ENCODE measurements at places on chromosomes 3 and 15.

DNA sequence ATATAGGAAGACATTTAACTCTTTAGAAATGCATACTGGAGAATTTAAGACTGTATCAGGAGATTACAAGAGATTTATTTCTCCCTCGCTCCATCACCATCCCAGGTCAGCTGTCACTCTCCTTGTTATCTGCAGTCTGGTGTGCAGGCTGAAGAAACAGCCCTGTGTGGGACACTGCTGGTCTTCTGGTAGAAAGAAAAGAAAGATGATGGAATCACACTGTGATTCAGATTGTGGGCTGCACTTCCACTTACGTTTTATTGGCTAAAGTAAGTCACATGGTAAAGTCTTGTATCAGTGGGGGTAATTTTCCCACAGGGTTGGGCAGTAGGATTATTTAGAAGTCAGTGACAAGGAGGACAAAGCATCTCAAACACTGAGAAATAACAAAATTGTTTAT, 18.1 kb upstream of the ATP1B3 start:
- DNase-seq = peak; percentile 15

DNA sequence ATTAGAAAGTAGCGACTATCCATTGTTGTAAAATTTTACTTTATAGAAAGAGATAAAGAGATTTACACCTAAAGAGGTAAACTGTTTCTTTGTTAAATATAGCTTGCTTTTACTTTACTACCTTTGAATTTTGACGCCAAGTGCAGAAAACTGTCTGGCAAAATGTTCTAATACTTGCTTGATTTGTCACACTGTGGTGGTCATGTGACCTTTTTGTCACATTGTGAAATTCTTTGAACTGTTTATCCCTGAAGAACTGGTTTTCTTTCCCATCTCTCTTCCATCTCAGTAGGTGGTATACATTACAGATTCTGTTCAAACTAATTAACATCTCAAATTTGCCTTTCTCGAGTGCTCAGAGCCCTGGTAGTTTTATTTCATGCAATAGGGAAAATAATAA, 327.4 kb downstream of the NAALADL2 start:
- no peak for DNase-seq

DNA sequence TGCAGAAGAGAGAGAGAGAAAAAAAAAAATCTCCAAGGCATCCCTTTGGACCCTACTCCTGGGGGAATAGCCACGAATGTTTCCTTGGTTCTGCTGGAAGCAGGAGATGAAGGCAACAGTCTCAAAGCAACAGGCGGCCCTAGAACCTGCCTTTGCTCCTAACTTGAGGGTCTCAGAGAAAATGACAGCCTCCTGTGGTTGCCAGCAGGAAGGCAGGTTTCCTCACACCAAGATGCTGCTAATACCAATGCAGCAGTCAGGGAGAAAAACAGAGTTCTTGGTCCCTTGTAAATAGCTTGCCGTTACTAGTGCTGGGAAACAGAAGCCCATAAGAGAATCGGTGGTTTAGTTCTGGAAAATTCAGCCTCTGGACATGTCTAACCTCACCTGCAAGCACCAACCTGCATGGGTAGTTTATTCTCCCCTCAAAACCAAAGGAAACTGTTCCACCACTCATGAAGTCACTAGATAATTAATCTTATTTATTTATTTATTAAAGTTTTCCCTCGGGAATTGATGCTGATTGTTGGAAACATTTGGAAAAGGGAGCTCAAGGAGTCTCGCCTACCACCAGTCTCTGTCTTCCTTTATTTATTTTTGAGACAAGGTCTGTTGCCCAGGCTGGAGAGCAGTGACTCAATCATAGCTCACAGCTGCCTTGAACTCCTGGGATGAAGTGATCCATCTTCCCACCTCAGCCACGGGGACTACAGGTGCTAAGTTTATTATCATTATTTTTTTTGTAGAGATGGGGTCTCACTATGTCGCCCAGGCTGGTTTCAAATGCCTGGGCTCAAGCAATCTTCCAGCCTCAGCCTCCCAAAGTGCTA, 883 bp upstream of the FRMD4B start:
- no peak for DNase-seq

DNA sequence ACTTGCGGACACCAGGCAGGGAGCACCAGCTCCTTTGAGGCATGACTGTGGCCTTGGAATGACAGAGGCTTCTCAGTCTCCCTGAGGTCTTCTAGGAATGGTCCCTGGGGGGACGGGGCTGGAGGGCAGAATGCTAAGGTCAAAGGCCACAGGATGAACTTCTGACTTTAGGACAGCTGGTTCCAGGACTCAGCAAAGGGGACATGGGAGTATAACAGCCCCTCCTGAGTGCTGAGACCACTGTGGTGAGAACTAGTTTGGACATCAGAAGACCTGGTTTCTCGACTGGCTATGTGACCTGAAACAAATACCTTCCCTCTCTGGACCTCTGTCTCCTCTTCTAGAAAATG, 17.8 kb downstream of the ITGA11 start:
- DNase-seq = no peak

DNA sequence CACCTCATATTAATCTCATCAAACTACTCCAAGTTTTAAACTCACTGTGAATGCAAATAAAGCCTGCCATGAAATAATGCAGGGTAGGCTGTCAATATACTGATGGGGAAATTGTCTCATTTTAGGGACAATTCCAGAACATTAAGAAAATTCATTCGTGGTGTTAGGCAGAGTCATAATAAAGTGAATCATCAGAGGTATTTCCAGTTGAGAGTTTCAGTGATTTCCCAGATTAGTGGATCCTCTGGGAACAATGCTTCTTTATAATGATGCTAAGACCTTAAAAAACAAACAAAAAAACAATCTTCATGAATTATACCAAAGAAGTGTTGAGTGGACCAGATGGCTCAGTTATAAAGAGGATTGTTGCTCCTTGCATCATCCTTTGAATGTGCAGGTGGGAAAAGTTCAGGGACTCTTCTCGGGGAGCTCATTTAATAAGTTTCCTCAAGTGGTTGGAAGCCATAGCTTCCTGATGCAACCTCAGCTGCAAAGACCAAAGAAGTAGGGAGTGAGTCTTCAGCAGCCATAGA, 360.9 kb upstream of the TRIM42 start:
- DNase-seq = peak; percentile 2

DNA sequence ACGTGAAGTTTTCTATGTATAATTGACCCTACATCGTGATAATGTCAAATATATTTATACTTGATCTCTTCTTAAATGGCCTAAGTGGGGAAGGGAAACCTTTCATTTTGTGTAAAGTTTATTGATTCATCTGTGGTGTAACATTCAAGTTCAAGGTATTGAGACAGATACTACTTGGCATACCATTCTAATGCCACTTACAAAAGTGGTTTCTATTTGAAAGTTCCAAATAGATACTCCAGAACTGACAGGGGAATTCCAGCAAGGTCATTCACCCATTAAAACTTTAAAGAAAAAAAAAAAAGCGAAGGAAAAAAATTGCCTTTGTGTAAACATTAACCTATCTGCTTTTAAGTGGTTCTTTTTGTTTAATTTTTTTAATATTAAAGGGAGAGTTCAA, 45.3 kb upstream of the MAP3K13 start:
- DNase-seq = no peak

DNA sequence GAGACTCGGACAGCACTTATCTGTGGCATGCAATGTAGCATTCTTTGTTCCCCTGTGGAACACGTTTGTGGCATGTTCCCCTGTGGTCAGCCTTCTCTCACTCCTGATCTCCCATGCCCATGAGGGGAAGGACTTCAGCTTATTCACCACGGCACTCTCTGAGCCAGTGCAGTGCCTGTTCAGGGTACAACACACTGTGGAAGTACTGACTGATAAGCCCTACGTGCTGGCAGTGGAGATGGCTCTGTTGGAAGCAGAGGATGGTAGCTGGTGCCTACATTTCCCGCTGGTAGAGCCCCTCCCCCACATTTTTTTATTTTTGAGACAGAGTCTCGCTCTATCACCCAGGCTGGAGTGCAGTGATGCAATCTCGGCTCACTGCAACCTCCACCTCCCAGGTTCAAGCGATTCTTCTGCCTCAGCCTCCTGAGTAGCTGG, 43.5 kb upstream of the ETV5 start:
- DNase-seq = no peak

DNA sequence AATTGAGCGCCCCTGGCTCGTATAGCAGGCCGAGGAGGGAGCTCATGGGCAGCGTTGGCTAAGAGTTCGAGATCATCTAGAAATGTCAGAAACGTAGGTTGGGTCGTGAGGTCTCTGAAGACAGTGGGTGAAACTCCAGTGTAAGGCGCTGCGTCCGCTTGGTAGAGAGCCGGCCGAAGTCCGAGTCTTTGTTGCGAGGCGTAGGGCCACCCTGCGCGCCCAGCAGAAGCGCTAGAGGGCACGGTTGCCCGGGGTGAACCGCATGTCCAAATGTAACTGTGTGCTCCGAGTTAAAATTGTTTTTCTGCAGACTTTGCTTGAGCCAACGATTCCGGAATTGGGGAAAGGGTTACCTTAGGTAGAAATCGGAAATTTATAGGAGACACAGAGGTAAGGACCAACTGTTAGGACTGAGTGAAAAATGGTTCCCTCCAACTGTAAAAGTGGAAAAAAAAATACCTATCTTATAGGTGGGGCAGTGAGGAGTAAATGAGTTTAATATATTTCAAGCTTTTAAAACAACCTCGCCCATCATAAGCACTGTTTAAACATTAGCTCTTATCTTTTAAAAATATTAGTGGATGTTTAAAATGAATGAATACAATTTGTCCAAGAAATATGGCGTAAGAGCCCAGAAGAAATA, 993 bp upstream of the SIAH2 start:
- peak; percentile 53 for DNase-seq

- no peak for DNase-seq
These were observed 342.1 kb downstream of the NR2F2 start for GRCh38 chr15:96672629-96673028.

GRCh38 chr3:129812589-129812988, 80.9 kb downstream of the TMCC1 start:
- DNase-seq = no peak

DNA sequence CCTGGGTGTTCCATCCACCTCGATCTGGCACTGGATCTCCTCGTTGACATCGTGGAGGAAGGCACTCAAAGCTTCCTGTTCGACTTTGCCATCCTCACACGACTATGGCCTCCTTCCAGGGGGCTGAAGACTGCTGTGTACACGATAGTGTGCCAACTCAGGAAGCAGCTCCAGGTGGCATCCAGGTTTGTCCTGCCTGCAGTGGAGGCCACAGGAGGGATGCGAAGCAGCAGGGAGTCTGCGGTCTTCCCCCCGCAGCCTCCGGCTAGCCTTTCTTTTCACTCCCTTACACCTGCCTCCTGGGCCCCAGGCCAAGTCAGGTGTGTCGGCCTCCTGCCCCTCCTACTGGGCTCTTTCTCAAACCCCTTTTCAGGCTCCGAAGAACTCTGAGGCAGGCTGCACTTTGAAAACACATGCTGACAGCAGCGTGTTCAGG, 32.2 kb downstream of the SYNM start:
- DNase-seq = no peak

- no peak for DNase-seq
These were observed 185.6 kb upstream of the MBNL1 start for GRCh38 chr3:152083135-152083534.

GRCh38 chr3:13563911-13564310, 15.0 kb downstream of the FBLN2 start:
- no peak for DNase-seq

DNA sequence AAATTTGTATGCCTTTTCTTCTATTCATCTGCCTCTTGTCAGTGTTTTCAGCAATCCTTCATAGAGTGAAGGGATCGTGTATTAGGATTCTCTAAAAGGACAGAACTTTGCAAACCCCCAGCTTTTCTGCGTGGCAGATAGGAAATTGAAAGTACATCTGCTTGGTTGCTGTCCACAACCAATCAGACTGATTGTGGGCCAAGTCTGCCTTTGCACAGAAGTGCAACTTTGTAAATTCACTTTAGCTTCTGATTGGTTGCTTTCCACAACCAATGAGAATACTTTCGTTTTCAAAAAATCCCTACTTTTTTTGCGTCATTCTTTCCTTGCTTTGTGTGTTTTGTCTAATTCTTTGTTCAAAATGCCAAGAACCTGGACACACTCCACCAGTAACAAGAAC, 847.4 kb downstream of the FHIT start:
- no peak for DNase-seq

DNA sequence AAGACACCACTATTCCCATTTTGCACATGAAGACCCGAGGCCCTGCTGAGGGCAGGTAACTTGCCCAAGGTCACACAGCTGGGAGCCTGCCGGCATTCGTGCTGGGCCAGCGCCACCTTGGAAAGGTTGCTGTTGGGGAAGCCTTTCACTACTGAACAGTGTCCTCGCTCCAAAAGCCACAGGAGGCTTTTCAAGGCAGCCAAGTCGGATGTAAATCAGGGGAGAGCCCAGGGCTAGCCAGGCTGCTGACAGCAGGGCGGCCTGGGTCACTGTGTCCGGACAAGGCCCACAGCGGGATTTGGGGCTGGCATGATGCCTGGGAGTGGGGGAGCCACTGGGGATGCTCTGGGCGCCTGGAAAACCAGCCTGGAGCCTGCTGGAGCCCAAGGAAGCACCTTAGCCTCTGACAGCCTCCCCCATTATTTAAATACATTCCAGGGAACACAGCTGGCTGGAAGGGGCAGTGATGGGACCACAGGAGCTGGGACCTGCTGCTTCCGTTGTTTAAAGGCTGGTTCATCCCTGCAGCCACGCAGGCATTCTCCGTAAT, 10.5 kb downstream of the SLC6A6 start:
- DNase-seq = no peak

DNA sequence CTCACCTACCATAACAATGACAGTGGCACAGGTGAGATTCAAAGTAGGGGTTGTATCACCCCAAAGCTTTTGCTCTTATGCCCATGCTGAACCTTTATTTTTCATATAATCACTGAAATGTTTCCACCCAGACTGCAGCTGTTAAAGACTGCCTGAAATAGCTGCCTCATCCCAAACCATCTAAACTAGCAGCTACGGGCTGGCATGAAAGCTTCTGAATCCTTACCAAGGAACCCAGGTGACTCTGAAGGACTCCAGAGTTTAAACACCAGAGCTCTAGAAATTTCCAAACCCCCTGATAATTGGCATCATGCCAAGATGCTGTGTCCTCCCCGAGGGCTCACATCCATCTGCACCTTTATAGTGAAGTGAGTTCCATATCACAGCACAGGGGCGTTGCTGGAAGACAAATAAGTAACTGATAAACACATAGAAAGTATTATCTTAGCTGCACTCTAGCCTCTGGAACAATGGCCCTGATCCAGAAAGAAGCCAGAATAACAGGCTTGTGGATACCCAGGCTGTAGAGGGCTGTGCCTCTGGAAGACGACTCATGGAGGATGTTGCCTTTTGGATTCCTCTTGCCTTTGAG, 238.9 kb downstream of the CADPS start:
- no peak for DNase-seq

DNA sequence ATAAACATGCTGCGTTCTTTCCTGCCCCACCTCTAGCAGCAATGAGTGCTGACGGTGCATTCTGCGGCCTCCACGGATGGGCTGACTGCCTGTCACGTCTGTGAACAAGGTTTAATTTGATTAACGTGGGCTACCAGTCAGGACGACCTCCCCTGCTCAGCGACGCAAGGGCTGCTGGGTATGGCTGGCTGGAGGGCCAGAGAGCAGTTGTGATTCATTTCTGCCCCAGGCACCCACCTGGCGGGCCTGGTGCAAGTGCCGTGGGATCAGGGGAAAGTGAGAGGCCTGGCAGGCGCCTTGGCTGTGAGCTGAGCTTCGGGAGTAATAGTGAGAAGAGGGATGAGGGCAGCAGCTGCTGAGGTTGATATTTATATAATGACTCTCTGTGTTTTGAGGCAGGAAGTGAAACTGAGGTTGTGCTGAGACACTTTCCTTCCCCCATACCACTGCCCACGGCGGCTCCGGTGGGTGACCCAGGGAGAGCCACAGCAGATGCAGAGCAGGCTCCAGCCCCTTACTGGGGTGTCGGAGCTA, 190.4 kb upstream of the BCL6 start:
- DNase-seq = no peak

All from fibroblast of skin of right biceps (primary cell).